ENCODE measurements at places on chromosomes 3 and 15.

GRCh38 chr3:89107461-89108290 is at the start of gene EPHA3:
Gene EPHA3, plus strand, starts transcription at chr3:89107621. Its CDS starts 128 bp downstream, at chr3:89107749.
- DNase-seq: no peak

DNA sequence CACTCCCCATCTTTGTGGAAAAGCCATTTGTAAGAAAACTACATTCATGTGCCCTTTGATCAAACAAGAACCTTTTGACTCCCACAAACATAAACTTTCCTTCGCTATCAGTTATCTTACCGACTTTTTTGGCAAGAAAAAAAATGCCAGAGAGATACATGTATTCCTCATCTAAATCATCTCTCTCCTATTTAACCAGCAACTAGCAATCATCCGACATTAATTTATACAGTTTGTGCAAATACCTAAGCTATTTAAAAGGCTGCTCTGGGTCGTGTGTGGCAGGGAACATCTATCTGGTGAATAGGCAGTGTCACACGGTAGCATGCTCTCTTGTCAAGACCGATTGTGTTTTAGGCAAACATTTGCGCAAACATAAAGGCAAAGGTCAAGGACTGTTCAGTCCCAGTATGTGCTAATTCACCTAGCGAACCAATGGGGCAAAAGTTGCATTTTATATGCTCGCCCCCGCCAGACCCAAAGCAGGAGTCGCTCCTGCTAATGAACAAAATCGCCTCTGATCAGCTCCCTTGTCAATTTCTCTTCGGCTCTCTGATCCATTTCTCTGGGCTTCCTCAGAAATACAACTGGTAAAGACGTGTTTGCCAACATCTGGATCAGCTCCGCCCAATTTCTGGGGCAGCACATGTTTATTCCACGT is 37.7 kb downstream of the ZIC4 start:
- DNase-seq: no peak

GRCh38 chr3:49873623-49874022 is 3.9 kb upstream of the CAMKV start:
- no peak for DNase-seq

DNA sequence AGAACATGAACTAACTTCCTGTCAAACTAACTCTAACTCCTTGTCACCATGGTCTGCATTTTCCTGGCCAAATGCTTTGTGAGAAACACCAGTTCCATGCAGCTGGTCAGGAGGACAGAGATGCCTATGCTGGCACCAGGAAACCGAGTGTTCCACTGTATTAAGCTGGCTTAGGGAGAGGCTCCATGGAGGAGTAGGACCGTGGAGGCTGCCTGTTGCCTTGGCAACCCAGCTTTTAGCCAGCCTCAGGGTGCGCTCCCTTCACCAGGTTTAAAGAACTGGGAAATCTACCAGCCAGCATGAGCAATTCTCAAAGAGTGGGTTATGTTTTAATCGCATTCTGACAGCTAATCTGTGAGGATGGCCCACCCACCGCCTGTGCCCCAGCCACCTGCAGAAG is 394.1 kb downstream of the OCA2 start:
- DNase-seq: no peak

- DNase-seq: no peak
Observed at GRCh38 chr15:51585986-51586385, 36.6 kb downstream of the DMXL2 start.

DNA sequence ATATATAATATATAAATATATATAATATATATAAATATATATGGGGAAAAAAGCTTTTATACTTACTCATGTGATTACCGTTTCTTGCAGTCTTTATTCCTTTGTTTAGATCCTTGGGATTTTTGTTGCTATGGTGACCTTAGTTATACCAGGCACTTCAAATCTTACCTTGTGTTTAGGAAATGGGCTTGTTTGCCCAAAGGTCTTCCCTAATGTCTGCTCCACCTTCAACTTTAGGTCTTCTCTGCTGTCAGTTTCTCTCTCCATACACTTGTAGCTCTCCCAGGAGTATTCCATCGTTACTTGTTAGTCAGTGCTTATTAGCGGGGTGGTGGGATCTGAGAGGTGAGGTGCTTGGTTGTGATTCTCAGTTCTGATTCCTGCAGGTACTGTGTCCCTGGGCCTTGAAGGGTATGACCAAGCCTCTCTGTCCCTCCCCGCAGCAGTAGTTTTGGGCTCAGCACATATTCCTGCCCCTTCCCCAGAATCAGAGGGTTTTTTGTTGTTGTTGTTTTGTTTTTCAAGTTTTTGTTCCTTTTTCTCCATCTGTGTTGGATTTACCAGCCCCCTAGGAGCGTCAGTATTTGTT is 9.6 kb upstream of the LAMP3 start:
- DNase-seq: no peak

DNA sequence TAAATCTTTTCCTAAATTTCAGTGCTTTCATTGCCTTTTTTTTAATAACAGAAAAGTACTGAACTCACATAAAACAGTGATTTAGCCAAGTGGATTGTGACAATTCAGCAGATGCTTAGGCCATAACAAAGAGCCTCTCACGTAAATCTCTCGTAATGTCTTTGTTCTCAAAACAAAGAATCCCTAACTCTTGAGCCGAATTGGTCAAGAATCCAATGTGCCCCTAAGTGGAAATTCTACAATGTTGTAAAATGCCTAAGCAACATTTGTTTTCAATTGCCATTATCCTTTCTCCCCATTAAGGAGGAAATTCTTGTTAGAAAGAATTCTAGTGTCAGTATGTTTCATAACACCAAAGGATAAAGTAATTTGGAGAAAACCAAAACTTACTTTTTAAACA is 235.7 kb upstream of the THBS1 start:
- no peak for DNase-seq

Measured in effector CD4-positive, alpha-beta T cell (primary cell).